ENCODE measurements at places on chromosomes 1 and 21.
A peak's percentile ranks its signal among the peaks of the same experiment; 100 is the strongest.

DNA sequence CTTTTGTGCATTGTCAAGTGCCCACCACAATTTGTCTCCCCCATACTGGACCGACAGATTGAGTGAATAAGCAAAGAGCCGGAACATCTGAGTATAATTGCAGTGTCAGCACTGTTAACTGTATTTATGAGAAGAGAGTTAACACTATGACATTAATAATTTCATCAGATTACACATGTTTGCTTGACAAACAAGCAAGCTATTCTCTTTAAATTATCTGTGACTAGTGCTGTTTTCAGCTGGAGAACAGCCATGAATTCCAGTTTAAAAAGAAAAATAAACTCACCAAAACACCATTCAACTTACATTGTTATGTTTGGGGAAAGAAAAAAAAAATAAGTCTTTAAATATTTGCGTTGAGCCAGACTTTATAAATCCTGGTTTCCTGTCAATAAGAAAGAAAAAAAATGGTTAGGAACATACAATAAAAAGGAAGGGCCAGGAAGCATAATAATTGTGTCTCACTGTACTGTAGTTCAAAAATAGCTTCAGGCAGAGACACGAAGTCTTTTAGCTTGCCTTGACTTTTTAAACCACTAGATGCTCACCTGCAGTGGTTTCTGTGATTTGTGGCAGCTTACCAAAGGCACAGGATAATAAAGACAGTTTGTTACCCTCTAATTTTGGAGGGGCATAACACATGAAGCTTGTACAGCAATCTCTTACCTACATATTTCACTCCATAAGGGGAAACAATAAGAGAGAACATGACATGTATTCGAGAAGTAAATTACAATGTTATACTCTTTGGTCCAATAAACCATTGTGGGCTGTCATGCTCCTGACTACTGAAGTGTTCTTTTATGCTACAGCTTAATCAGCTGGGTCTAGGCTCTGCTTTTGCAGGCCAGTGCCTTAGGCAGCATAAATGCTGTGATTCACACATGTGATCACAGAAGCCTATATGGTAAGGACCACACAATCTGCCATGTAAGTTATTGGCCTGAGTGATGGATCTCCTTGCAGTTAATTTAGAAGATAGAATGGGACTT, 302.0 kb upstream of the ADGRL2 start:
- no peak overlapping the region for H3K4me3 ChIP-seq
- no peak for DNase-seq
- no peaks in the 10 kb centered on the region for H3K27me3 ChIP-seq

GRCh38 chr1:52670604-52671003, 27.5 kb downstream of the COA7 start:
- H3K36me3 ChIP-seq, result no peaks in the 10 kb centered on the region
- DNase-seq, result no peak
- peaks cover 4% of the 10 kb centered on the region for H3K4me1 ChIP-seq
- H3K27me3 ChIP-seq, result no peaks in the 10 kb centered on the region
- H3K27ac ChIP-seq, result no peak overlapping the region
- H3K4me3 ChIP-seq, result no peak overlapping the region

- no peak overlapping the region for H3K27ac ChIP-seq
- peak; percentile 74 for DNase-seq
- H3K4me1 ChIP-seq, result peaks cover 2% of the 10 kb centered on the region
- no peaks in the 10 kb centered on the region for H3K27me3 ChIP-seq
Measured at GRCh38 chr1:40267767-40268187, 9.7 kb downstream of the ZMPSTE24 start.

DNA sequence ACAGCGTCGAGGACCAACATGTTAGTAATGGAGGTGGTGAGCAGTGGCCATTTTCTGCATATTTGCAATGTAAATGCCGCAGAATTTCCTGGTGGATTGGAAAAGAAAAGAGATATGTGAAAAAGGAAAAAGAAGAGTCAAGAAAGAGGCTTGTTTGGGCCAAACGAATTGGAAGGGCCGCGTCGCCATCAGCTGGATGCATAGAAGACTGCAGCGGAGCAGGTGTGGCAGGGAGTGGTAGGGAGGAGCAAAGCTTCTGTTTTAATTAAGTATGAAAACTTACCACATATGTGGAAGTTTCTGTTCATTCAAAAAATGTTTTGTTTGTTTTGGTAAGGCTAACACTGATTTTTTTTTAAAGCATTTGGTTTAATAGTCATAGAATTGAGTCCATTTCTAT, 690.7 kb downstream of the NCAM2 start:
- H3K4me3 ChIP-seq, result no peak overlapping the region
- no peaks in the 10 kb centered on the region for H3K27me3 ChIP-seq
- H3K36me3 ChIP-seq, result no peaks in the 10 kb centered on the region
- DNase-seq, result peak; percentile 14

GRCh38 chr1:229266274-229266673, 4.6 kb upstream of the RAB4A start:
- no peak overlapping the region for H3K27ac ChIP-seq
- peaks cover 5% of the 10 kb centered on the region for H3K4me1 ChIP-seq
- H3K36me3 ChIP-seq, result no peaks in the 10 kb centered on the region
- no peak for DNase-seq
- H3K4me3 ChIP-seq, result no peak overlapping the region
- no peaks in the 10 kb centered on the region for H3K27me3 ChIP-seq
